CD4-positive, alpha-beta T cell treated with Interleukin-17A for 4 hours (primary cell): ENCODE measurements at places on chromosomes 5 and 9.

DNA sequence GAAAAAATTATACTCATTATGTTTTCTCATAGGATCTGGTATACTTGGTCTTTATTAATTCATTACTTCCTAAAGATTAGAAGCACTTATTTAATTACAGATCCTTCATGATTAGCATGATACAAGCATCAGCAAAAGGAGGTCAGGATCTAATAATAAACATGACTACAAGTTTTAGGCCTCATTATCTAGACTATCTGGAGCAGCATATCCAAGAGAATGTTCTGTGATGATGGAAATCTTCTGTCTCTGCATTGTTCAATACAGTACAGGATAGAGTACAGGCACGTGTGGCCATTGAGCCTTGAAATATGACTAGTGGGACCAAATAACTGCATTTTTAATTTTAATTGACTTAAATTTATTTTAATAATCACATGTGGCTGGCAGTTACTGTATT is 21.2 kb downstream of the SETX start:
- no peak for DNase-seq

DNA sequence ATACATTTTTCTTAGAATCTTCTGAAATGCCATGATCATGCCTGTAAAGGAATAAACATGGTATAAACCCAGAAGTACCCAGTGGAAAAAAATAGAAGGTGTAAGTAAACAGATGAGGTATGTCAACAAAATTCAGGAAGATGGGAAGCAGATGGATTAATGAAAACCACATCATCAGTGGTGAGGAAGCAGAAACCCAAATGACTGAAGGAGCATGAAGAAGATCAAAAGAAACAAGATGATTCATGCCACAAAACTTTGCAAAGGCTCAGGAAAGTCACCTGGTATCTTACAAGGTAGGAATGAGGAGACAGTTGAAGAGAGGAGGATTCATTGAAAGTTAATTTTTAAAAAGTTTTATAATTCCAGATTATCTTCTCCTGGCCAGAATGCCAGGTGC is 132.8 kb upstream of the PAPPA start:
- no peak for DNase-seq

DNA sequence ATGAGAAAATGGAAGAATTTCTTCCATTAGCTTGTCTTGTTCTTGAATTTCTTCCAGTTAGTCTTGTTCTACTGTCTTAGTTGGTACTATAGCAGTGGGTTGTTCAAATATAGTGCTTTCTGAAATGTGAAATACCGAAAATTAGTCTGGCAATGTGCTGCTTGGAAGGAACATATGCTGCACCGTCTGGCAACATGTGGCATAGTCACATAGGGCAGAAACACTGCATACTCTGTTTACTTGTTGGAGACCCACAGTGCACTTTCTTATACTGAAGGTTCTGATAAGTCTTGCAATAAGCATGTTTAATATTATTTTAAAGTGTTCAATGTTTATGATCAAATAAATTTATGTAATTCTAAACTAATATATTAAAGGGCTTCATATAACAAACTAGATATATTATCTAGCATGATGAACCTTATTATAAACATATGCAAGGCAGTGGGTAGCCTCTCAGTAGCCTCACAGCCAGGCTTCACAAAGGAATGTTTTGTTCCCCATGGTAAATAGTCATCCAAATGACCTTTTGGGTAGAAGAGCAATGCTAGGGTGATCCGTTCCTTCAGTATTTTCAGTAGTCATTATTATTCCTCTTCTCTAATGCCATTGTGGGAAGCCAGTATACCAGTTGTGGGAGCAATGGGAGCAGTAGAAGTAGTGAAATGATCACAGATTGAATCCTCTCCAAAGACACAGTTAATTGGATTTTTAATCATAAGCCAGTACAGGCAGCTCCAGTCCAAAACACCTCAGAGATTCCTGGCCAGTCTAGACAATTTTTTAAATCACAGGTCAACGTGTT is 1106.7 kb downstream of the DTWD2 start:
- no peak for DNase-seq

GRCh38 chr5:172285226-172286143 is 1.9 kb upstream of the UBTD2 start:
- DNase-seq = no peak

DNA sequence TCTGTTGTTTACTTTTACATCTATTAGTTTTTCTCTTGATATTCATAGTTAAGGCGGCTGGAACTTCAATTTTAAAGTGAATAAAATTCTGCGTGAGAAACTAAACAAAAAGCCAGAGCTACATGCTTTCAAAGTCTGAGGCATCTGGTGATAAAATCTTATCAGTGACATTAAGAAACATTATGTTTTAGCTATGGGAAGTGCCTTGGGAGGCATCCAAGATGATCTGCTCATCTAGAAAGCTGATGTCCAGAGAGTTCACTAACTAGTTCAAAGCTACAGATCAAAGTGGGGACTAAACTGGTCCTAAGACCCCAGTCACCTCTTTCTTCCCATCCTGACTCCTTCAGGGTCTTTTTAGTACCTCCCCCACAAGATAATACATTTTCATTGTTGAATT is 37.2 kb downstream of the MRPS27 start:
- no peak for DNase-seq

DNA sequence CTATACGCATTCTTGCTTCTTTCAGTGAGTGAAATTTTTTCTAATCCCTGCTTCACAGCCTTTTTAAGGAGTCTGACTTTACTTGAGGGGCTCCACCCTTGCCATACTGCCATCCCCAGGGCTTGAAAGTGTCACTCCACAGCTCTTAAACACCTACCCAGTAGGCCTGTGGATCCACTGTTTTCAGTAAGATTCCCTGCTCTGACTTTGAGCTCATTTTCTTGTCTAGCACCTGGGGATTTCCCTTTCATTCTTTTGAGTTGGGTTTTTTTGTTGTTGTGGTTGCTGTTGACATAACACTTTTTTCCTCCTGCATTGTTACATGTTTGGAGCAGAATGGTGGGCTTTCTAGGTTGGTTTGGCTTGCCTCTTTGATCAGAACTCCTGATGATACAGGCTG is 23.6 kb downstream of the SREK1IP1 start:
- DNase-seq = no peak

DNA sequence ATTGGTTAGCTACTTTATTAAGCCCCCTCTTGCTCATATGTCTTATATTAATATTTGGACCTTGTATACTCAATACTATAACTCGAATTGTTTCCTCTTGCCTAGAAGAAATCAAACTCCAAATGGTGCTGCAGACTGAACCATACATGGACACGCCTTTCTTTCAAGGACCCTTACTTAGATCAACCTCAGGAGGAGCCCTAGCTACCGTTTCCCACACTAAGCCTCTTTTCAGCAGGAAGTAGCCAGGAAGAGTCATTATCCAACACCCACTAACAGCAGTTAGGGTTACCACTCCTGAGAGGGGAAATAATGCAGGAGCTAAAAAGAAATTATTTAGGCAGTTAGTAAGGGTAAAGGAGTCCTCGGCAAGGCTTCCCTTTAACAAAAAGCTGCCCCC is 243.8 kb upstream of the PUM3 start:
- no peak for DNase-seq

GRCh38 chr9:134162926-134163370 is 1.4 kb downstream of the RNU6ATAC start:
- no peak for DNase-seq

DNA sequence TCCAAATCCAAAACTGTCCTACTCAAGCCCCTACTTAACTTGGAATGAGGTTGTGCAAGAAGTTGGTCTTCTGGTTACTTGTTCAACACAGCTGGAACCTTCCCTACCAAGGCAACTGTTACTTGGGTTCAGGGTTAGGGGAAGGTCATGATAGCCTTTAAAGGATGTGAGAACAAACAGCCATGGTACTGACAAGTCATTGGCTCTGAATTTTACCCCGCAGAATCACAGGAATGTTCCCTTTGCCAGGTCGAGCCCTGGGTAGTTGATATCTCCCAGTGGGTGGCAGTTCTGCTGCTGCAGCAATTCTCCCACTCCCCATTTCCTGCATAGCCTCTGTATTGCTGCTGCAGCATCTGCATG is 396.1 kb upstream of the MPDZ start:
- DNase-seq = no peak

DNA sequence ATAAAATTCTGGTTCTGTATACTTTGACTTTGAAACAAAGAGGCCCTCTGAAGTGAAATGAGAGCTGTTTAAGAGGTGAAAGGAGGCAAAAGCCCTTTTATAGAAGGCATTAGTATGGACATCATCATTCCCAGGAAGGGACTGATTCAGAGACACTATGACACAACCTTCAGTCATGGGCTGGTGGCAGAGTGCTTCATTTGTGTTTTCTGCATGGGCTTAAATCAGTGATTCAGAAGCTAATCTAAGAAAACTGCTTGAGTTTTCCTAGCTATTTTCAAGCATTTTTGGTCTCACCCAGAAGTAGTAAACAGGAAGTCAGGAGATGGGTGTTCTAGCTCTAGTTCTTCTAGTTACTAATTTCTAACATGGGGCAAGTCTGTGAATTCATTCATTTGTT is 288.9 kb downstream of the TRPM3 start:
- no peak for DNase-seq
